ELF-1 (cell line): ENCODE measurements at places on chromosomes 5 and 9.
A peak's percentile ranks its signal among the peaks of the same experiment; 100 is the strongest.

GRCh38 chr5:6754766-6755165, 41.5 kb downstream of the TENT4A start:
- no peak for DNase-seq

- DNase-seq: no peak
Observed at GRCh38 chr9:80030801-80031200, 459.0 kb downstream of the TLE4 start.

GRCh38 chr5:106195679-106196474, 1474.9 kb downstream of the EFNA5 start:
- no peak for DNase-seq

DNA sequence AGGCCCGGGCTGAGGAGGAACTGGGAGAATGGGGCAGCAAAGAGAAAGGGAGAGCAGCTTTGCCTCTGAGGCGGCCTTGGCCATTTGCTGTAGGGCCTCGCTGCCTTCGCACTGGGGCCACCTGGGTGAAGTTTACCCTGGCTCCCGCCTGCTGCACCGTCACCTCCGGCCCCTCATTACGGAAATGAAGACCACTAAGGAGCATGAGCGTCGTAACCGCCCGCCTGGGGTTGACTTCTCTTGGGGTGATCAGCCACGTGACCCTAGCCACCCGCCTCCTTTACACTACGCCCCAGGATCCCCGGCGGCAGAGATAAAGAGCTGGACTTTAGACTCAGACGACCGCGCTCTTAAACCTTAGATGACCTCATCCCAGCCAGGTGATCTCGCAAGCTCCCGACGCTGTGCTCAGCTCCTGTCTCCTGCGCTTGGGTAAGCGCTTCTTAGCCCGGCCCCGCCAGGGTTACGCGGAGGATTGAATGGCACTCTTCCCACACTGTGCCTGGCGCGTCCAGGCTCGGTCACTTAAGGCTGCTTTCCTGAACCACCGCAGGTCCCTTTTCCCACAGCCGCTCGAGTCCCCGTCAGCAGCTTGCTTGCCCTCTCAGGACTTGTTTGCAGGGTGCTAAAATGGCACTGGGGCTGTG, 107.9 kb upstream of the LARP1 start:
- DNase-seq: peak; percentile 87

GRCh38 chr5:119255571-119256356, 100.1 kb upstream of the TNFAIP8 start:
- DNase-seq: peak; percentile 91

DNA sequence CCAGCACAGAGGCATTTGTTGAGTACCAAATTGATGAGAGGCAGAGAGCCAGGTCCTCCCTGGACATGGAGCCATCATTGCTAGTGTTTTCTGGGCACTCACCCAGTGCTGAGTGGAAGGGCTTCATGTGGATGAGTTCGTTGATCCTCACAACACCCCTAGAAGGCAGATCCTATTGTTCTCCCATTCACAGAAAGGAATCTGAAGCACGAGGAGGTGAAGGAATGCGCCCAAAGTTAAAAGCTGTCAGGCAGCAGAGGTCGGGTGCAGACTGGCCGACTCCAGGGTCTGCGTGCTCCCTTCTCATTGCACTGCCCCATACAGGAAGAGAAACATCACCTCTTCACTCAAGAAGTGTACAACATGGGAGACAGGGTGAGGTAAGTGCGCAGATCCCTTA, 153.5 kb upstream of the TNPO1 start:
- DNase-seq: peak; percentile 40

DNA sequence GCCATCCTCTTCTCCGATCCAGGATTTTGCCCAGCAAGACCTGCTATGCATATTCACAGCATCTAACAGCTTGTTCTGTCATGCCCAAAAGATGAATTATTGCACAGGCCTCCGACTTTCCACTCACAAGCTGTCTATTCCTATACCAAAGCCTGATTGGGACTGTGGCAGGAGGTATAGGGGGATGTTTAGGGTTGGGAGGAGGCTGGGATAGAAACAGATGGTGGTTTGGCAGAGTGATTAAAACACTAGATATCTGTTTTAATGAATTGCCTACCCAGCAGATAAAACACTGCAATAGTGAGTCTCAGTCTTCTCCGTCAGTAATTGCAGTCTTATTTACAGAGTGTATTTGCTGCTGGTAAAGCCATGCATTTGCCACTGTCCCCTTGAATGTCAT, 215.3 kb downstream of the TLR4 start:
- DNase-seq: no peak

DNA sequence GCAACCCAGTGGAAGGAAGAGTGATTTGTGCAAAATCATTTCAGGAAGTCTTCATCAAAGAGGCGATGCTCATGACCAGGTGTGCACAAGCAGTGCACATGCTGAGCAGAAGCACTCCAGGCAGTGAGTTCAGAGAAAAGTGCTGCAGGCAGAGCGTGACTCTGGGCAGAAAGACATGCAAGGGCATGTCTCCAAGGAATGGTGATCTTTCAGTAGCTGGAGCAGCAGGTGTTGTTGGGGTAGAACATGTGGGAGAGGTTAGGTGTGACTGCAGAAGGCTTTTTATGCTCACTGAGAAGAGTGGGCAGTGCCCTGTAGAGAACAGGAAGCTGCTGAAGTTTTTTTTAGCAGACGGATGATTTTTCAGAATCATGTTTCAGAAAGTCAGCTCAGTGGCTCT, 545.4 kb upstream of the TLE4 start:
- peak; percentile 3 for DNase-seq

DNA sequence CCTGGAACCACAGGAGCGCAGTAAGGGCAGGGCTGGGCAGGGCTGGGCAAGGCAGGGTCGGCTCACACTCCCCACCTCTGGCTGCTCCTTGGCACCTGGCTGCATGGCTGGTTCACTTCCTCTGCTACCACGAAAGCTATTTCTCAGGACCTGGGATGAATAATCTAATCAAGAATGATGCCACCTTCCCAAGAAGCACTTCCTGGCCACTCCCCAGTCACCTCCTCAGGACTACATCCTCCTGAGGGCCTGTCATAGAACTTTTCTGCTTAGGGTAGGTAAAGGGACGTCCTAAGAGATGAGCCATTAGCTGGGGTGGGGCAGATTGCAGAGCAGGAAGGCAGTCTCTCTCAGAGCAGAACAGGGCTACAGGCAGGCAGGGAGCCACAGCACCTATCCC, 288.2 kb upstream of the MAP3K1 start:
- DNase-seq: no peak

- peak; percentile 58 for DNase-seq
Observed at GRCh38 chr9:97076238-97076637, 37.3 kb upstream of the CTSV start.

- DNase-seq: no peak
Observed at GRCh38 chr5:118551716-118552115, 436.6 kb downstream of the DTWD2 start.

GRCh38 chr5:135013445-135013844, 20.6 kb downstream of the PITX1 start:
- DNase-seq: no peak

DNA sequence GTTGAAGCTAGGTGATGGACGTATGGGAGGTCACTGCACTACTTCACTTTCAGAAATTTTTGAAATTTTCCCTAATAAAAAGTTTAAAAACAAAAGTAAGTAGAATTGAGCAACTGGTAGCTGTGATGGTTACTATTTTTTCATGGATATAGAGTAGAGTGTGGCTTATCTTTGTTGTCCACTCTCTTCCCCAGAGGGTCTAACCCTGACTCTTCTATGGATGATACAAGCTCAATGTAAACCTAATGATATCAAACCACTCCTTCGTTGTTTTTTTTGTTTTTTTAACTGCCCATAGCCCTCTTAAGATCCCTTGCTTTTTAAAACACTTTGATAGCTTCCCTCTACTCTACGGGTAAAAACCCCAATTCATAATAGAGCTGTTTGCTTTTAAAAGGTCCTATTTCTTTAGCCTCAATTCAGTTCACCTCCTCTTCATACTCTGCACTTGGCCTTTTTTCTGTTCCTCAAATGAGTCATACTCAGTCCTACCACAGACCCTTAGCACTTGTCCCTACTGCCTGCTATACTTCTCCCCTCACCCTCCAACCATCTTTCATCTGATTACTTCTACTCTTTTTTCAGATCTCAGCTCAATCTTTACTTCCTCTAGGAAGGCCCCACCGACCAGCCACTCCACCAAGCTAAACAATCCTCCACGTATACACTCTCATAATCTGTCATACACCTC, 2.6 kb downstream of the HDAC3 start:
- DNase-seq: no peak

DNA sequence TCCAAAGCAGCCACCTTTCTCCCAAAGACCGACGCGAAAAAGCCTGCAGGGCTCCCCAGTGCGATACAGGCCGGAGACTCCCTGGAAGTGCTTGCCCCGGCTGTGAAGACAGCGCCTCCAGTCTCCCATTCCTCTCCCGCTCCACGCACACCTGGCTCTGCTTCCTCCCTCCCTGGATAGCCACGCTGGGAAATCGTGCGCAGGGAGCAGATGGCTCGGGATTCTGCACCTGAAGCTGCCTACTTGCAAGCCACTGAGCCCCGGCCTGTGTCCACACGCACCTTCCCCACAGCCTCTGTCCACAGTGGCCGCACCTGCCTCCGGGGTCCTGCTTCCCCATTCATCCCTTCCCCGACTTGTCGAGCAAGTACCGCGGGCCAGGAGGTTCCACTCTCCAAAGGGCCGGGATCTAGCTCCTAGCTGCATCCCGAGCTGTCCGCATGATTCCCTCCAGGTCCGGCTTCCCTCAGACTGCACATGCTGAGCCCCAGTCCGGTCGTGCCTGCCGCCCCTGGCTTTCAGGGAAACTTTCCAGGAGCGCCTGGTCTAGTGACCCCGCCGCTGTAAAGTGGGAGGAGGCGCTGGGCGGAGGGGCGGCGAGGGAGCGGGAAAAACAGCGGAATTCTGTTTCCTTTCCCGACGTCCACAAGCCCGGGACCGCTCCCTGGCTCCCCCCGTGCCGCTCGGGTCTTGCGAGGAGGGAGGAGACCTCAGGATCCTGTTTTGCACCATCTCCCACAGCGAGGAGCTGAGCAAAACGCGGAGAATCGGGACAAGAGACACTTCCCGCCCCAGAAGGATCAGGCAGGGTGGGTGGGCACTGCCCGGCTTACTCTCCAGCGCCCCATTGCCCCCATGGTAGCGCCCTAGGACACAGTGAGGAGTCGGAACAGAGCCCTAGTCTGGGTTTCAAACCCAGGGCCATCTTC, 2.0 kb downstream of the SEMA6A start:
- DNase-seq: peak; percentile 67

DNA sequence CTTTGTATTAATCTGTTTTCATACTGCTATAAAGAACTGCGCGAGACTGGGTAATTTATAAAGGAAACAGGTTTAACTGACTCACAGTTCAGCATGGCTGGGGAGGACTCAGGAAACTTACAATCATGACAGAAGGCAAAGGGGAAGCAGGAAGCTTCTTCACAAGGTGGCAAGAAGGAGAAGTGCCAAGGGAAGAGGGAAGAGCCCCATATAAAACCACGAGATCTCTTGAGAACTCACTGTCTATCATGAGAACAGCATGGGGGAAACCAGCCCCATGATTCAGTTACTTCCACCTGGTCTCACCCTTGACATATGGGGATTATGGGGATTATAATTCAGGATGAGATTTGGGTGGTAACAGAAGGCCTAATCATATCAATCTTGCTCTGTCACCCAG, 60.9 kb upstream of the CHD1 start:
- DNase-seq: no peak

DNA sequence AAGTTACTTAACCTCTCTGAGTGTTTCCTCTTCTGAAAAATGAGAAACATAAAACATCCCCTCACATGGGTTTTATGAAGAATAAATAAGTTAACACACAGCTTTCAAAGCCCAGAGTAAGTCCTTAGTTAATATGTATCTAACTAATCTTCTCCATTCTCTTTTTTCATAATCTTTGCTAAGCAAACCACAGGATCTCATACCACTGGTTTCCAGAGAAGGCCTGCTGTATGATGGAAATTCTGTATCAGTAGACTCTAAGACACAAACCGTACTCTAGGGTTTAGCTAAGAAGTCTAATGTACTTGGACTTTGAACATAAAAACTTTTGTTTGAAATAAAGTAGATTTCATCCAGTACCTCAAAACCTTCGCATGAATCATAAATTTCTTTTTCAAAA, 307.9 kb downstream of the SPOCK1 start:
- no peak for DNase-seq

DNA sequence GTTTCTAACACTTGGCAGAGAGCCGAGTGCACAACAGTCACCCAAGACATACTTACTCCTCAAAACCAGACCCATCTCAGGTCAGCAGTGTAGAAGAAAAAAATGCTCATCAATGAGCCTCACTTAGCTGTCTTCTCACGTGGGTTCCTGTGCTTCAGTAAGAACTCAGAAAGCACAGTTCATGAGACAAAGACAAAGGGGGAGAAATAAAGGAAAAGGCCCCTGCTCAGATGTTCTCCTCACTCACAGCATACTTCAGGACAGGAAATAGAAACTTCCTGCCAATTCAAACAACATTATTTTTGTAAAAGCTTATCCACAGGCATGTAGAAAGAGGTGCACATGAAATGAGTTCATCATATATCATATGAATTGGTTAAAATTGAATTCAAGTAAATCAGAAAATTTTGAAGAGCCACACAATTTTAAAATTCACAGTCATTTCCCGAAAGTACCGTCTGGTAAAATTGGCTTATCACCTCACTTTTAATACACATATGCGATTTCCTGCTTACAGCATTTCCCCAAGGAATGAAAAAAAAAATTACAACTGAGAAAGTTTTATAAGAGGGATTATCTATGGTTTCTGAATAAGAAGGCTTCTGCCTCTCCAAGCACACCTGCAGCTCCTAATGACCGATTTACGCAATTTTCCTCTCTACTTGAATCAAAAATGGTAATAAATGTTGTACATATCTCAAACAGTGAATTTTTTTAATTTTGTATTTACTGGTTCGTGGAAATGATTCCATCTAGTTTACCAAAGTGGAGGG, 328.3 kb downstream of the TMEM167A start:
- no peak for DNase-seq

DNA sequence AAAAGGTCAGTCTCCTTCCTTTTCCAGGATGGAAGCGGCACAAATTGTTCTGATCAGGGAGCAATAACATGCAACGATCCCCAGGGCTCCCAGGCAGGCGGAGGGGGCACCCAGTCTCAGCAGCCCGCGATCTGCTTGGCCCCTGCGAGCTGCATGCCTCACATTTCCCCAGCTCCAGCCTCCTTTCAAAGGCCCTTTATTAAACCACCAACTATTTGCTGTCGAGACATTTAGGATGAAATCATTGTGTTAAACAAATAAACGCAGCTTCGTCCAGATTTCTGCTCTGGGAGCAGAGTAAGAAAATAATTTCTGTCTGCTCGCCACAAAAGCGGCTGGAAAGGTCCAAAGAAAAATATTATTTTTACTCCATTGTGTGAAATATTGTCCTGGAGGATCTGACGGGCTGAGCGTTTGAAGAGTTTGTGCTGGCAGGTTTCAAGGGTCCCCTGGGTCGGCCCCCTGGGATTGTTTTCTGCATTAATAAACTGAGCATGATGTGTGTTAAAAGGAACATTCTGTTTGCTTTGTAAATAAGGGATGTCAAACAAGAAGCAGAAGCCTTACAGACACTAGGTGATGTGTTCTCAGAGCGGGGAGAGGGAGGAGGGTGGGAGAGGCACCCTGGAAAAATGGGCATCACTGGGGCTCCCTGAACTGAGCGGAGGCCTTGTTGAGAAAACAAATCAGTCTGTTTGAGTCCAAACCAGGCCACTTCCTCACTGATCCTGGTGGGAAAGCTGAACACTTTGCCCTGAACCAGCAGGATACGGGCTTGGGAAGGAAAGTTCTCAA, 110.1 kb downstream of the FOXD1 start:
- DNase-seq: no peak
